ENCODE measurements at places on chromosomes 11 and 22.

- DNase-seq: no peak
These were observed 193.4 kb downstream of the CASP12 start for GRCh38 chr11:104704888-104705287.

GRCh38 chr11:91244912-91245311 is 979.7 kb upstream of the FAT3 start:
- DNase-seq: no peak

GRCh38 chr11:8352876-8353505 is 89.3 kb upstream of the LMO1 start:
- DNase-seq: no peak

DNA sequence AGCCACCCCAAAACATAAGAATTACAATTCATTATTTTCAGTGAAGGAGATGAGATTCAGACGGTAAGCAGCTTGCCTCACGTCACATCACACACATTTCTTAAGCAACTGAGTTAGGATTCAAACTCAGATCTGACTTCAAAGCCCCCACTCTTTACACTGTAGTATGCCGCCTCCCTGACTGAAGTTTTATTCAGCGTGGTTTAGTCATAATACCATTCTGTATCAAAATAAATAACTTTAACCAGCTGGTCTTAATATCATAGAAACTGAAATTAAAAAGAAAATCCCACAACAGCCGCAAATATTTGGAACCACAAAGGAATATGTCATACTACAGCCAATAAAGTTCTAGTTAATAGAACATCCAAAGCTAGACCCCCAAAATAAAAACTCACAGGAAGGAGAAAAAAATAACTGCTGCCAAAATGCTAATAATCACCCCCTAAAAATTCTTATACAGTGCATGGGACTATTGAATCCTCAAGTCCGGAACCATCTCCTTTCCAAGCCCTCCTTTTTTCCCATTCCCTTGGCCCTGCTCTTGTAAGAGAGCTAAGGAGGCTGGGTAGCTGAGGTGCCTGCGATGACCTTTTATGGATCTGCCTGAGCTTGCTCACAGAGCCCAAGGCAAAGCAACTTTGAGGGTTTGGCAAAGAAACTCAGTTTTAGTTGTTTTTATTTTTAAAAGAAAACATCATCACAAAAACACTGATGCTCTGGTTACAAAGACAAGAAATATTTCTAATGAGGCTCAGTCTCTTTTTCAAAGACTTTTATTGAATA is 334.5 kb downstream of the TTC28 start:
- DNase-seq: no peak

DNA sequence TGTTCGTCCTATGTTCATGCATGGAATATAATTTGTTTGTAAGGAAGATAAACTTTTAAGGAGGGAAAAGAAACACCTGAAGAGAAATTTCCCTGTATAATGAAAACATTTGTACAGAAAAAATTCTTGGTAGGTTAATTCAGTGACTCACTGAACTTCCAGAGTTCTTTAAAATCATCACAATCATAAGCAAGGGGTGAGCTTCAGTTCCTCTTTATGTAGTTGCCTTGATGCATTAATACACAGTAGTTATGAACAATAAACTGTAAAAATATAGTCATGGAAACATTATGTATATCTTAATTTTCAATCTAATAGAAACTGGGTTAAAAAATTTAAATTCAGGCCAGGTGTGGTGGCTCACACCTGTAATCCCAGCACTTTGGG is 1.1 kb upstream of the C11orf65 start:
- DNase-seq: no peak

GRCh38 chr11:117770061-117770460 is 27.0 kb downstream of the DSCAML1 start:
- no peak for DNase-seq

DNA sequence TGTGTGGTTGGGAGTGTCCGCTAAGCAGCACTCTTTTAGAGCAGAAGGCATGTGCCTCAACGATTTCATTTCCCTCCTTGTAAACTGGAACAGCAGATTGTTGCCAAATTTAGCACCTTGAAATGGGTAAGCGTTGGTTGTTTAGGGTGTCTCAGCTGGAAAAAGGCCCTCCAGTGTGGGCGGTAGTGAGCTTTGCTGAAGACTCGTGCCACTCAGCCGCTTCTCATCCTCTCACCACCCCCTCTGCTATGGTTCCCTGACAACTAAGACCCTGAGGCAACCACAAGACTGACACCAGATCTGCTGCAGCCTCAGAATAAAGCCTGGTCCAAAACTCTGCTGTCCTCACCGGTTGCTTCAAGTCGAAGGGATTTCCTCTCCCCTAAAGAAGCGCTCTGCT is 9.9 kb upstream of the FERMT3 start:
- DNase-seq: no peak

- no peak for DNase-seq
These were observed 23.0 kb downstream of the MOGAT2 start for GRCh38 chr11:75740681-75741080.

GRCh38 chr22:46636221-46637002 is 16.2 kb downstream of the GRAMD4 start:
- DNase-seq: no peak

GRCh38 chr11:72349616-72350218 is 84.6 kb downstream of the CLPB start:
- no peak for DNase-seq

GRCh38 chr22:47174671-47175112 is 412.2 kb downstream of the TBC1D22A start:
- no peak for DNase-seq

- DNase-seq: no peak
These were observed 75.2 kb upstream of the TP53I11 start for GRCh38 chr11:45025716-45026492.

DNA sequence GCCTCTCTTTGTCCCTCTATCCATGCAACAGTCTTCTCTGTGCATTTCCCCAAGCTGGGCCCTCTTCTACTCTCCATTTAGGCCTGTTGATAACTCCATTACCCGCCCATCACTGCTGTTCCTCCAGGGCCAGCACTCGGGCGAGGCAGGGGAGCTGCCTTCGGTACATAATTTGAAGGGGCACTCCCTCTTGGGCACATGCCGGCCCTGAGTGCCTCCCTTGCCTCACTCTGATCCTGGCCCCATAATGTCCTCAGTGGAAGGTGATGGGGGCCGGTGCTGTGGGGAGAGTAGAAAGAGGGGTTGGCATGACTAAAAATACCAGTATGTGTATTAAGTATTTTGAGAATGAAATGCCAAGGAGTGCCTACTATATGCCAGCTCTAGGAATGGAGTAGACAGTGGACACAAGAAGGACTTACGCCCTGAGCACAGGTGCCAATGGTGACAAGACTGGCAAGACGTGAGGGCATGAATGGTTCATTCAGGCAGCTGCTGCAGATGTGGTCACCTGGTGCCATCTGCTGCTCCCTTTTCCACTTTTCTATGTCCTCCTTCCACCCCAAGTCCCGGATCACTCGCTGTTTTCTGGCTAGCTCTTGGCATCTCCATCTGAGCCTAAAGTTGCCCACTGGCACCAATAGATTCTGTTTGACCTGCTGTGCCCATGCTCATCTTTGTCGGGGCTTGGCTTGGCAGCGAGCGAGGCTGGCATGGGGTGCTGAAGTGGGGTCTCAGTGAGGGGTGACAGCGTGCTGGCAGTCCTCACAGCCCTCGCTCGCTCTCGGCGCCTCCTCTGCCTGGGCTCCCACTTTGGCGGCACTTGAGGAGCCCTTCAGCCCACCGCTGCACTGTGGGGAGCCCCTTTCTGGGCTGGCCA is 22.6 kb downstream of the TMEM218 start:
- no peak for DNase-seq

GRCh38 chr22:28857288-28857687 is 26.1 kb upstream of the ZNRF3 start:
- DNase-seq: no peak

DNA sequence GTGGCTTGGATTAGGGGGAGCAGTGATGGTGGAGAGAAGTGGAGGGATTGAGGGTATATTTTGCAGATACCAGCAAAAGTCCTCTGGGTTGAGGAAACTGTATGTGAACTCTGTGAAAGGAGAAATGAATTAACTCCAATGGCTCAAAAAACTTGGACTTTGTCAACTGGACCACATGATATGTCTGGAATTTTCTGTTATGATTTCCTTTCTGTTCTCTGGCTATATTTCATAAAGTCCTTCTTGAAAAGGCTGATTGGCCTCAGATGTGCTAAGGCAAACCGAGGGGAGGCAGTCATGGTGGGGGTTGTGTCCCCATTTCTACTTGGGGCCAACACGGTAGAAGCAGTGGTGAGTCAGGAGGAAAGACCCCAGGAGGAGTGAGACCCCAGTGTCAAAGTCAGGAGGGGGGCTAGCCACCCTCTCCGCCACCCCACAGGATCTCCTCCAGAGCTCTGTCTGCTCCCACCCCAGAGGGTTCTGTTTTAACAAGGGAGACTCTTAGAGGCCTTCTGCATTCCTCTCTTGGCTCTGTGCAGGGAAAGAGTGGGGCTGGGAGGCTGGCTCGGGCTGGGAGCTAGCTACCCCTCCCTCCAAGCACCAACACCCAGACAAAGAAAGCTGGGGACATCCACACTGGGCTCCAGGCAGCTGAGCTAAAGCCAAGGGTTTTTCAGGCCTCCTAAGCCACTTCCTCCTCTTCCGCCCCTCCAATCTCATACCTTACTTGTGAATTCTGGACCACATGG is 13.8 kb downstream of the CHRDL2 start:
- no peak for DNase-seq

DNA sequence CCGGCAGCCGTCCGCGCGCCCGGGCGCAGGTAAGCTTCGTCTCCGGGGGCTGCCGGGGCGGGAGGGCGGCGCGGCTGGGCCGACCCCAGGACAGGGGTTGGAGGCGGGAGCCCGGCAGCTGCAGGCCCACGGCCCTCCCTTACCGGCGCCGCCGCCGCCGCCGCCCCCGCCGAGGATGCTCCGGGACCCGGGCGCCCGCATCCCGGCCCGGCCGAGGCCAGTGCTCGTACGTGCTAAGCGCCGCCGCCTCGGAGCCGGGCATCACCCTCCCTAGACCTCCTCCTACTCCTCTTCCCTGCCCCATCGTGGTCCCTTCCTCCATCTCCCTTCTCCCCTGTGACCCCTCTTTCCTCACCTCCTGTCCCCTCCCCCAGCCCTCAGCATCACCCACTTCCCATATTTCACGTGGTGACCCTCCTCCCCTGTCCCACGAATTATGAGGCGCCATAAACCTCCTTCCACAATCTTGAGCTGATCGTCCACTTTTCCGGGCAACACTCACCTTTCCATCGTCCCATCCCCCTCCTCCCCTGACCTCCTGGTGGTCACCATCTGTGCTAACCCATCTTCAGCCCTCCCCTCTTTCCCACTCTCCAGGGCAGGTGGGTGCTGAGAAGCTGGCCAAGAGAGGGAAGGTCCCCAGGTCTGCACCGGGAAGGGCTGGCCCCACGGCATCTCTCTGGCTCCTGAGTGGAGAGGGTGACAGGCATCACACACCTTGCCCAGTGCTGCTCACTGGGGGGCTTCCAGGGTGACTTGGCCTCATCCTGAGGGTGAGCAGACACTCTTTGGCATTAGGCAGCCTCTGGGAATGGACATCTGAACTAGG is 612 bp downstream of the ASPHD2 start:
- DNase-seq: no peak

- DNase-seq: no peak
These were observed 23.9 kb downstream of the MCHR1 start for GRCh38 chr22:40703174-40703573.

DNA sequence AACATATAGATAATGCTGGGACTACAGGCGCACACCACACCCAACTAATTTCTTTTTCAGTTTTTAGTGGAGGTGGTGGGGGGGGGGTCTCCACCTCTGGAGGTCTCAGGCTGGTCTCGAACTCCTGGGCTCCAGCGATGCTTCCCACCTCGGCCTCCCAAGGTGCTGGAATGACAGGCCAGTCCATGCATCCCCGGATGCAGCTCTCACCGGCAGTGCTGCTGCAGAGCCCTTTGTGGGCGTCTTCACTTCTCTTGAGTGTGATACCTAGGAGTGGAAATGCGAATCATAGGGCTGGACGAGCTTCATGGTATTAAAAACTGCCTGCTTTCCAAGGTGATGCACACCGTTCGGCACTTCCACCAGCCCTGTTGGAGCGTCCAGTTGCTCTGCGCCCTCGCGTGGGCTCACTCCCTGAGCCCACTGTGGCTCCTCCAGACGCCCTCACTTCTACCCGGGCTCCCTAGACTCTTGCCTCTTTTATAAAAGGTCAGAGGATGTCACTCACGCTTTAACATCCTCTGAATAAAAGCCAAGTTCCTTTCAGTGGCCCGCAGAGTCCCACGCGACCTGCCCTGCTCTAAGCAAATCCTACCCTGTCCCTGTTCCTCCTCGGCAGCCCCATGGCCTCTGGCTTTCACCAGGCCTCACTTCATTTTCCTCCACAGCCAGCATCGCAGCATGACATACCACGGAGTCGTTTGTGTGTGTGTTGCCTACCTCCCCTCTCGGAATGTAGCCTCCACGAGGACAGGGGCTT is 837 bp upstream of the BID start:
- DNase-seq: no peak

DNA sequence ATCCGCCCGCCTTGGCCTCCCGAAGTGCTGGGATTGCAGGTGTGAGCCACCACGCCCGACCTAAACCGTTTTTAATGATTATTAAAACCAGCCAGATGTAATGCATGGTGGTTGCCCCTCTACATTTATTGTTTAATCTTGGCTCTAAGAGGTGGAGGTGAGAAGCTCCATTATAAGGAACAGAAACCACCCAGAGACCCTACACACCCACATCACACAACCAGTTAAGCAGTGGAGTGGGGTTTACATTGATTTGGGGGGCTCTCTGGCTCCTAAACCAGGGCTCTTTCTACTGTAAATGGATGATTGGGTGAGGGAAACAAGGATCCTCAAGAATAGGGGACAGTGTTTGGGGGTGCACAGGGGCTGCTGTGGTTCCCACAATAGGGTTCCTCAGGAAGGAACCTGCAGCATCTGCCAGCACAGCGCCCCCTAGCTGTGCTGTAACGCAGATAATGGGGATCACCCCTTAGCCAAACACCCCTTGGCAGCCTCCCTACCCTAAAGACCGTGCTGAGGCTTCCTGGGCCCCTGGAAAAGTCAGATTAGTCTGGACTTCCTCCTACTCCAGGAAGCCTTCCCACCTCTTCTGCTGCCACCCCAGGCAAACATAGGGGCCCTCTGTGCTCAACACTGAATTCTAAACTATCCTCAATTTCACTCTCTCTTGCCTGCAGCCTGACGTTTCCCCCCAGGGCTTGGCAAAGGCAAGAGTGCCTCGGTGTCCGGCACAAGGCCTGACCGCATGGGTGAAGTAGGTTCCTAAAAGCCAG is 2.4 kb downstream of the MPST start:
- DNase-seq: peak; percentile 19

- DNase-seq: no peak
These were observed 51.8 kb downstream of the SYN3 start for GRCh38 chr22:33006220-33006954.
